ENCODE measurements at places on chromosomes 3 and 15.

DNA sequence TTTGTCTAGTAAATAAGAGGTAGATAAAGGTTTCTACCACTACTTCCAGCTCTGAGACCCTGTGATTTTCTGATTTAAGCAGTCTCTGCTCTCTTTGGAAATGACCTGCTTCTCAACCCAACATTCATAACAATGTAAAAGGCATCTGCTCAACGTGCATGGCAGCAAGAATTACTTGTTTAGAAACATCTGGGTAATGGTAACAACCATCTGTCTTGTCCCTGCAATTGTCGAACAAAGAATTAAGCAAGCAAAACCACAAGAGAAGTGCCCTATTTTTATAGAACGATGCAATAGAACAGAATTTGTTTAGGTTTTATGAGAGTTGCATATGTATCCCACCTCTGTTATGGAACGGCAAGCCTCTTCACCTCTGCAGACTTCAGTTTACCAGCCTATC lies 7.1 kb upstream of the FSIP1 start:
- no peak for DNase-seq

DNA sequence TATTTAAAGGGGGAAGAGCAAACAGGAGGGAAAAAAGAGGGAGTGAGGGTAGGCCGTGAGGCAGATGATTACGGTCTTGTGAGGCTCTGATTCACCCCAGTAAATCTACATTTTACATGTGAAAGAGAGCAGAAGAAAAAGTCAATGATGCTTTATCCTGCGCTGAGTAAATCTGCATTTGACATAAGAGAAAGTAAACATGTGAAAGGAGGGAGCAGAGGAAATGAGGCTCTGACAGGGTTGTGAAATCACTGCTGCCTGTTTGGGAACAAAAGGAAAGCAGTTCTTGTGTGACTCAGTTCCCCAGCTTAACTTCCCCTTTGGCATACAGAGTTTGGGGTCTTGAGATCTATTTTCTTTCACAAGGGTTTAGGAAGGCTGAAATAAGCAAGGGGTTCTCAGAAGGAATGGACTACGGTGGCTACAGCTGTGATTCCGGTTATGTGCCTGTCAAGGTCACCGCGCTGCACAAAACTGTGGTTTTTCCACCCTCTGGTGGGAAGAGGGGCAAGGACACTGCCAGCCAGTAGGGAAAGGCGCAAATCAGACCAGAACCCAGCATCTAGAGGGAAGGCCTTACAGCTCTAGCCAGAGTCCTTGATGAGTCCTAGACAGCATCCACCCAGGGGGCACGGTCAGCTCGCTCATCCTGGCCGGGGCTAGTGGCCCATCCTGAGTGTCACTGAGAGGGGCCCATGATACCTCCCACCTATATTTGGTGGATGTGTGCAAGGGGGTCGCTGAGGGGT lies 18.9 kb upstream of the HCN4 start:
- DNase-seq, result peak; percentile 75

GRCh38 chr3:134311693-134312071 lies 61.0 kb upstream of the RYK start:
- no peak for DNase-seq

GRCh38 chr3:185822221-185823000 lies 2.4 kb downstream of the IGF2BP2 start:
- peak; percentile 76 for DNase-seq

DNA sequence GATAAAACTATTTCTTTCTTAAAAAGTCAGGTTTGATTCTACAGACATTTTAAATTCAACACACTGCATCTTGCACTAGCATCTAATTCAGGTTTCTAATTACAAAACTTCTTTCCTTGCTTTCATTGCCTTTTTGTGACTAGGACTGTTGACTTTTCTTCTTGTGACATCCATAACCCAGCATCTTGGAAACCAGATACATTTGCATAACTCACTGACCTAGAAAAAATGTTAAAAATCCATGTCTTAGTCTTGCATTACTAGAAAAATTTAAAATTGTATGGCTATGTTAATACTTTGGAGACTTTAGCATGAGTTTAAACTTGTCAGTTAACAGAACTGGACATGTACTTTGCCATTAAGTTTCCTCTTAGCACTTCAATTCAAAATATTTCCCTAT lies 72.7 kb downstream of the DTWD1 start:
- no peak for DNase-seq

- peak; percentile 86 for DNase-seq
Observed at GRCh38 chr3:152574461-152575079, 260.4 kb upstream of the P2RY1 start.

GRCh38 chr3:142337994-142338393 lies 109.8 kb downstream of the XRN1 start:
- no peak for DNase-seq

DNA sequence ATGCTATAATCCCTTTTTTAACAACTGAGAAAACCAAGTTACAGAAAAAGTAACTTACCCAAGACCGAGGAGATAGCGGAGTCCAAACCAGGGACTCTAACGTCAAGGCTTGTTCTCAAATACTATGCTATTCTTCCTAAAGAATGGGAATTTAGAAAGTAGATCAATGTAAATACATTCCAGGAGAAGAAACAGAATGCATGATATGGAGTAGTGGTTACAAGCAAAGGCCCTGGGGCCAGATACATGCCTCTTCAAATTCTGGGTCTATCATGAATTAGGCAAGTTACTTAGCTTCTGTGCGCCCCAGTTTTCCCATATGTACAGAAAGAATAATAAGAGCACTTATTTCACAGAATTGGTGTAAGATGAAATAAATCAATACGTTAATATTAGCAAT lies 102.0 kb upstream of the CHMP2B start:
- no peak for DNase-seq

- no peak for DNase-seq
Observed at GRCh38 chr3:98532275-98532637, 478 bp downstream of the GPR15 start.

DNA sequence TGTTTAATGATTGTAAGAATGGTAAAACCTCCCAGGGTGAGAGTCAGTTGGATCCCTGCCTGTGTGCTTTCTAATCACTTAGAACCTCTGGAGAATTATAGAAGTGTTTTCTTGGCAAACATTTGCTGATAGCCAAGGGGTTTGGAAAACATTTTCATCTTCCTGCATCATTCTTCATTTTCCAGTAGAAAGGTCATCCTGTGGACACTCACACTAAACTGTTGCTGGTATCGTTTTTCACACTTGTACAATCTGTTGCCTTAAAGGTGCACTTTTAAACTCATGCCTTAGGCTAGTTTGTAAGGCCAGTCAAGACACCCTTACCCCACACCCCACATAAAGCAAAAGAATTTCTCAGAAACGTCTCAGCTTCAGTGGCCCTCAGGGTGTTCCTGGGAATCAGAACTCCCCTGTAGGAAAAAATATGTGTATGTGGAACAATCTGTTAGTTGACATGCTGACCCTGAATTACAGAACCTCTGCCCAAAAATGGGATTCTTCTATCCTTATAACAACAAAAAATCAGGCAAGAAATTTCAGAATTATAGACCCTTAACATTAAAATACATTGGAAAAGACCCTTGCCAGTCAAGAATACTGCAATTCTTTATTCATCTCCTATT lies 5.8 kb upstream of the PLD1 start:
- no peak for DNase-seq

- no peak for DNase-seq
Observed at GRCh38 chr3:160065282-160065681, 76.6 kb downstream of the IL12A start.

GRCh38 chr3:194984066-194984465 lies 286.9 kb downstream of the XXYLT1 start:
- no peak for DNase-seq

DNA sequence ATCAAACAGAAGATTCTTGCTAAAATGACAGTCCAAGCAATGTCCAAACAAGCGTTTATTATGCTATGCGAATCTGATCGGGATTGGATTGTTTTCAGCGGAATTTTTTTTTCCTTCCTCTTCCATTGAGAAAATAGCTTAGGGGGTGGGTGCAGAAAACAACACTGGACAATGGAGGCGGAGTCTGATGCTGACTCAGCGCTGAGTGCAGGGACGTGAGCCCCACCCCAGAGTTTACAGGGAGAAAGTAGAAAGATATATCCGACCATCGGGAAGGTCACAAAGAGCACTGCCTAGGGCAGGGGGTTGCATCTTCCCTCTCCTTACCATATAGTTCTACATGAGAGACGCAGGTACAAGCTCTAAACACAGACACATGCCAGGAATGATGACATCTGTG lies 117.0 kb downstream of the FOXP1 start:
- peak; percentile 19 for DNase-seq

GRCh38 chr3:128544190-128544589 lies 51.2 kb upstream of the GATA2 start:
- no peak for DNase-seq

- DNase-seq, result peak; percentile 24
Observed at GRCh38 chr3:193863657-193864357, 270.8 kb downstream of the OPA1 start.

DNA sequence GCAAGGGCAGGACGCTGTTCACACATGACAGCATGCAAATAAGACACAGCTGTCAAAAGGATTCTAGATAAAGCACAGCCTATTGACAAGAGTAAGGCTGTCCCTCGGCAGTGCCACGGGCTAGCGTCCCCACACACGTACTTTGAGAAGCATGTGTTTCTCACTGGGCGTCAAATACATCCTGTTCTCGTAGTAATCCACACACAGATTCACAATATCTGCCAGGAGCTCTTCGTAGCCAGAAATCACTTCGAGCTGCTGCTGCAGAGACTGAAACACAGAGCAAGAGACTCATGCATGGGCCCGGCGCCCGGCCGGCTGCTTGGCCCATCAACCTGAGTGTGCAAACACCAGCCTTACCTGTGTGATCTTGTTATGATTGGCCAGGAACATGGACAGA lies 41.1 kb downstream of the CYFIP1 start:
- no peak for DNase-seq

DNA sequence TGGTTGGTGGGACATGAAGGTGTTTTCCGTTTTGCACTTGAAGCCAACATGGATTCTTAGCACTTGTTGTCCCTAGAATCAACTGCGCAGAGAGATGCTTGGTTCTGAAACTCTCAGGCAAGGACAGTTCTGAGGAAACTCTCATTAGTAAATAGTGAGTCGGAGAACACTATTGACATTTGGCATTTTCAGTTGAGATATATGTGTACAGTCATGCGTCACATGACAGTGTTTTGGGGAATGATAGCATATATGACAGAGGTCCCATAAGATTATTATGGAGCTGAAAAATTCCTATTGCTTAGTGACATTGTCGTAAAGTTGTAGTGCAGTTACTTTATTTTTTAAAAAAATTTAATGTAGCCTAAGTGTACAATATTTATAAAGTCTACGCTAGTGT lies 5.8 kb downstream of the APBA2 start:
- no peak for DNase-seq

GRCh38 chr3:128725547-128726022 lies 398 bp upstream of the RAB7A start:
- DNase-seq, result no peak

DNA sequence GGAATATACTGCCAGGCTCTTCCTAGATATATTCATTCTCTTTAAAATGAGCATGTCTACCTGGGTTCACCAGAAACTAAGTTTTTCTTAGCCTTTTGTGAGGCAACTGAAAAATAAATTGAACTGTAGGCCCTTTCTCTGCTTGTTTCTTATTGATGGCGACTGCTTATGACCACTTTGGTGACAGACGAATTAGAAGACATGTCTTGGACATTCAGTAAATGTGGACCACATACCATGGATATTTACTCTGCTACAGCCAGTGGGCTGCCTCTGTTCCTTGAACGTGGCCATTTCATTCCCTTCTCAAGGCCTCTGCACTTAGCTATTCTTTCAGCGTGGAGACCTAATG lies 603 bp upstream of the SELENOK start:
- no peak for DNase-seq

GRCh38 chr15:38861108-38861507 lies 296.5 kb upstream of the RASGRP1 start:
- no peak for DNase-seq

DNA sequence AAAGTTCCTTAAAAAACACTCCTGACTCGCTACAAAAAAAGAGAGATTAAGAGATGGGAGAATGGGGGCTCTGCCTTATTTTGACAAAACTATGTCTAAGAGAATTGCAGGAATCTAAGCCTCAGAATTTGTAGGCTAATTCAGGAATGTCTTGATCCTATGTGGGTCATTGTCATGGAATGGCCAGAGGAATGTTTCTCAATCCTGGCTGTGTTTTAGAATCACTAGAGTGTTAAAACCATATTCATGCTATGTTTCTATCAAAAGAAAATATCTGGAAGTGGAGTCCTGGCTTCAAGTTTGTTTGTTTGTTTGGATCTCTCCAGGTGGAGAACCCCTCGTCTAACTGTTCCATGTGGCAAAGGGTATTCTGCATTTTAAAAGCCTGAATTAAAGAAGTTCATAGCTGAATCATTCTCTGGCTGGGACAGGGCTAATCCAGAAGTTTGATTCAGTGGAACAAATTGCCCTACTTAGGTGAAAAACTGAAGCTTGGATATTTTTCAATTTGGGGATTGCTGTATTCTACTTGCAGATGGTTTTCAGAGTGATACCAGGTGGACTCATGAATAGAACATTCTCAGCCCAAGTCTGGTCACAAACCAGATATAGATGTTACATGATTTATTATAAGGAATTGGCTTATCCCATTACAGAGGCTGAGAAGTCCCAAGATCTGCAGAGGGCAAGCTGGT lies 28.2 kb downstream of the GJD2 start:
- peak; percentile 6 for DNase-seq

GRCh38 chr15:87213626-87214025 lies 1042.9 kb downstream of the NTRK3 start:
- no peak for DNase-seq

- DNase-seq, result no peak
Observed at GRCh38 chr3:126537116-126537729, 13.3 kb downstream of the CHST13 start.

- DNase-seq, result no peak
Observed at GRCh38 chr3:147630921-147631415, 221.8 kb downstream of the ZIC1 start.

DNA sequence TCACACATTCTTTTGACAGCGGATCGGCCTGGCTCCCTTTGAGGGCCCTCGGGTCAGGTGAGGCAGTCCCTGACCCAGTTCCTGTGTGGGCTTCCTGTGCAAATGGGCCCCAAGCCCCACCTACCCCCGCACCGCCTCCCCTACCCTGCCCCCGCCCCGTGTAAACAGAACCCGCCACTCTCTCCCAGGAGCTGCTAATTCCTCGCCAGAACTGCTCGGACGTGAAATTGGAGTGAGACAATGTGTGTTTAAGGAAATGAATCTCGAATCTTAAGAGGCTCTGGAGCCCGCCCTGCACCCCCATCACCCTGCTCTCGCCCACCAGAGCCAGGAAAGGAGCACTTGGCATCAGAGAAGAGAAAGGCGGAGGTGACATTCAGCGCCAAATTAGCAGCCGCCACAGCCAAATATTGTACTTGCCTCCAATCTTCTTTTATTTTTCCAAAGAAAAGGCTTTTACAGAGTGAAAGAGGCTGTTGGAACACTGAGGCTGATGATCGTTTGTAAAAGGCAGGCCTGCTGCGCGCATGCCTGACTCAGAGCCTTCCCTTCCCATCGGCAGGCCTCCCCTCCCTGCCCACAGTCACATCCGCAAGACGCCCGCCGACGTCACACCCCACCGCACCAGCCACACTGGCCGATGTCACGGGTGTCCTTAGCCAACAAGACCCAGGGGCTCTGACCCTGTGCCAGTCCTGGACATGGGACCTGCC lies 53.1 kb downstream of the CACNA2D2 start:
- DNase-seq, result peak; percentile 37

- DNase-seq, result no peak
Observed at GRCh38 chr3:129514110-129514509, 14.3 kb upstream of the RHO start.
